ENCODE measurements at places on chromosomes 6 and 20.
A peak's percentile ranks its signal among the peaks of the same experiment; 100 is the strongest.

GRCh38 chr20:38602185-38602581 is 574 bp downstream of the ARHGAP40 start:
- no peak overlapping the region for H3K4me3 ChIP-seq
- no peak for DNase-seq
- H3K27ac ChIP-seq = no peak overlapping the region
- peaks cover 5% of the 10 kb centered on the region for H3K27me3 ChIP-seq

DNA sequence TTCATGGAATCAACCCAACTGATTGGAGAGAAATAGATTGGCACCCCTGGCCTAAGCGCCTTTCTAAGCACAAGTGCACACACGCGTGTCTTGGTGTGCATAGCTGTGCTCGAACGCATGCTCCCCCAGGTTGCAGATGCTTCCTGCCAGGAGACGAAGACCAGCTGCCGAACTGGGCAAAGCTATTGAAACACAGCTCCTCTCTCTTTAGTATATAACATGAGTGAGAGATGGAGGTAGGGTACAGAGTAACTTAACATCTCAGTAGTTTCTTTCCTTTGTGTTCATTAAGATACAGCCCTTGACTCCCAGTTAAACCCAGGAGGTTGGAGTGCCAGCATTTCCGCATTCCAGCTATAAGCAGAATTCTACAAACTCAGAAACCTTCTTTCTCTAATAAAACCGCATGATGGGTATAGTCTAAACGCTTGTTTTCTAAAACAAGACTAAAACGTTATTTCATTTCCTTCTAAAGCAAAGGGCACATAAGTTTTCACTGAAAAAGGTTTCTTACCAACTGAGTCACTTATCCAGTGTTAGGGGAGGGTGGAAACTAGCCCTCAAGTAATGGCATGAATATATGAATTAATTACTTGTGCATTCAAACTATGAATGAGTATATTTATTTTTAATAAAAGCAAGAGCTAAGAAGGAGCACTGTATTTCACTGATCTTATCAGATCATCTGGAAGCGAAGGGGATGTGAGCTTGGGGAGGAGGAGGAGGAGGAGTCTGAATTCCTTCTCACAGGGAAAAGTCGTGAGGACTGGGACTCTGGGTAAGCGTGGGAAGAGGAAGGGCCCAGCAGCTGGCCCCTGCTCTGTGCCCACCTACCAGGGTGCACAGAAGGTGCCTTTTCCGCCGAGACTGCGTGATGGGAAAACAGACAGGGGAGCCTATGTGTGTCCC is 179.2 kb downstream of the TMEM242 start:
- H3K27ac ChIP-seq = peak overlapping the region; percentile 51
- no peak overlapping the region for H3K4me3 ChIP-seq
- H3K36me3 ChIP-seq = no peaks in the 10 kb centered on the region
- no peak for DNase-seq
- H3K27me3 ChIP-seq = no peaks in the 10 kb centered on the region

DNA sequence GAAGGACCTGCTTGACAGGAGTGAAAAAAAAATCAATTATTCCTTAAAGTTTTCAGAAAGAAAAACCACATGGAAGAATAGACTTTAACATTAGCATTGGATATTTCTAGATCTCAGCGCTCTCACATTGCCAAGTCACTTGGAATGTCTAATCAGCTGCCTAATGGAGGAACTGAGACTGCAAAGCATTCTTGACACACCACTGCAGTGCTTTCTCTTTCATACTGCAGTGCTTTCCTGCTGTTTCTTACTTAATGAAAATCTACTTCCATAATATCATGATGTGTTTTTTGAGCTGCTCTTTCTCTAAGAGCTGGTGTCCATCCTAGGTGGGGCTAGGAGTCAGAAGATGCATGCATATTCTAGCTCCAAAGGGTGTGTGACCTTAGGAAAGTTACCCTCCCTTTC is 20.4 kb upstream of the MCM3 start:
- H3K4me1 ChIP-seq = peaks cover 20% of the 10 kb centered on the region
- H3K4me3 ChIP-seq = no peak overlapping the region
- H3K27me3 ChIP-seq = no peaks in the 10 kb centered on the region
- H3K27ac ChIP-seq = peak overlapping the region; percentile 25

DNA sequence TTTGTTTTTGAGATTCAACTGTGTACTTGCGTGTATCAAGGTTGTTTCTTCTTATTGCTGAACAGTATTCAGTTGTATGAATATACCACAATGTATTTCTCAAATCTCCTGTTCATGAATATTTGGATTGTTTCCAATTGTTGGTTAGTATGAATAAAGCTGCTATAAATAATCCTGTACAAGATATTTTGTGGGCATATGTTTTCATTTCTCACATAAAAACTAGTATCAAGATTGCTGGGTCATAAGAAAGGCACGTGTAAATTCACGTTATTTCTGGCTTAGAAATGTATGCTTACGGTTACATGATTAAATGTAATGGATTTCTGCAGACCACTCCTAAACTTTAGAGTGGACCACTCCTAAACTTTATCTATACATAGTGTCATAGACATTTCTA is 96.6 kb downstream of the BTBD3 start:
- H3K27ac ChIP-seq = no peak overlapping the region
- H3K36me3 ChIP-seq = no peaks in the 10 kb centered on the region
- H3K27me3 ChIP-seq = no peaks in the 10 kb centered on the region
- no peak for DNase-seq

GRCh38 chr6:158867381-158868121 is 48.4 kb upstream of the EZR start:
- H3K4me3 ChIP-seq = no peak overlapping the region
- DNase-seq = no peak
- no peaks in the 10 kb centered on the region for H3K27me3 ChIP-seq
- no peaks in the 10 kb centered on the region for H3K36me3 ChIP-seq

- DNase-seq = no peak
- no peaks in the 10 kb centered on the region for H3K36me3 ChIP-seq
- H3K4me1 ChIP-seq = no peaks in the 10 kb centered on the region
- H3K27me3 ChIP-seq = no peaks in the 10 kb centered on the region
Measured at GRCh38 chr20:10239954-10240353, 21.3 kb downstream of the SNAP25 start.
